ENCODE measurements at places on chromosomes 2 and 18.

- DNase-seq: no peak
Measured at GRCh38 chr18:77103991-77104531, 28.5 kb downstream of the MBP start.

DNA sequence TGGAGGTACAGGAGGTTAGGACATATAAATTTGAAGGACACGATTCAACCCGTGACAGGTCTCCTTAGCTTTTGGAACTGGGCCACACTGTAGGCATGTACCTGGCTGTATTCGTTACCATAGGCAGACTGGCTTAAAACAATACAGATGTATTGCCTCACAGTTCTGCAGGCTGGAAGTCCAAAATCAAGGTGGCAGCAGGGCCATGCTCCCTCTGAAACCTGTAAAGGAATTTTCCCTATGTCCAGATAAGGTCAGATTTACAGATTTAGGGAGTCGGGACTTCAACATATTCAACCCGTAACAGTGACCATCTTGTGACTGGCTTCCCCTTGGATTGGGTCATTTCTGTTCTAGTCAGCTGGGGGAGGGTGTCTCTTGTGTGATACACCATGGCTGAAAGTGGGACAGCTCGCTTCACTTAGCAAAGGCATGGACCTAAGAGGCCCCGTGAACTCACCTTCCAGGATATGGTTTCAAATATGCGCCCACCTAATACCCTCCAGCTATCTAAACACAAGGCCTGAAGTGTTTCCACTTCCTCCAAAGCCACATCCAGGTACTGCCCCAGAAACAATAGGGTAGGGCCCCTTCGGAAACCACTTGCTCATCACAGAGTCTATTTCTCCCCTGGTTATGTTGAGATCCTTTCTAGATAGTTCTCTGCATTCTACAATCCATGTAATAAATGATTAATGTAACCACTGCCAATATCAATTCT lies 85.0 kb downstream of the ZCCHC2 start:
- DNase-seq: no peak

DNA sequence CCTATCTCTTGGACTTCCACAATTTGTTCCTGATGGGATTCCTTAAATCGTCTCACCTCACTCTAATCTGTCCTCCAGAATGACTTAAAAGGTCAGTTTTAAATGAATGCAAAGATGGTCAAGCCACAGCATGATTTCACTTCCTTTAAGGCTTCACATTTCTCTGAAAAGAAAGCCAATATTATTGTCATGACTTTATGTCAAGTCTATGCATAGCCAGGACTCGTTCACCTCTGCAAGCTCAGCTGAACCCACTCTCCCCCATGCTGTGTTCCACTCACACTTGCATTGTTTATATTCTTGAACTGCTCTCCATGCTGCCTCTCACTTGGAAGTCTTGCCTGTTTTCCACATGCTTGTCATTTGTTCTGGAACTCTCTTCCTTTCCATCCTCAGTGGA lies 298.4 kb upstream of the MMADHC start:
- no peak for DNase-seq

DNA sequence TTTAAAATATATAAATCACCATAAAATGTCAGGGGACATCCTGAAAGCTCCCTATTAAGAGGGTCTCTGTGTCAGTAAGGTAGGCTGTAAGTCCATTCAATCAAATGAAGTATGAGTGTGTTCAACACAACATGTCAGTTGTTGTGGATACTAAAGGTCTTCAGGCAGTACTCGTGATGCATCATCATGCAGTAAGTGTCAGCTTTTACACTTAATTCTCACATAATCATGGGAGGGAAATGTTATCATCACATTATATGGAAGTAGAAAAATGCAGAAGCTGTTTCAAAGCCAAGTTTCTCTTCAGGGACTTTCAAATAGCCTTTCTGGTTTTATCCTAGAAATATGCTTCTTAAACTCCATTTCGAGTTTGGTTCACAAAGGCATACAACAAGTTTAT lies 477.1 kb upstream of the ID2 start:
- peak; percentile 24 for DNase-seq

DNA sequence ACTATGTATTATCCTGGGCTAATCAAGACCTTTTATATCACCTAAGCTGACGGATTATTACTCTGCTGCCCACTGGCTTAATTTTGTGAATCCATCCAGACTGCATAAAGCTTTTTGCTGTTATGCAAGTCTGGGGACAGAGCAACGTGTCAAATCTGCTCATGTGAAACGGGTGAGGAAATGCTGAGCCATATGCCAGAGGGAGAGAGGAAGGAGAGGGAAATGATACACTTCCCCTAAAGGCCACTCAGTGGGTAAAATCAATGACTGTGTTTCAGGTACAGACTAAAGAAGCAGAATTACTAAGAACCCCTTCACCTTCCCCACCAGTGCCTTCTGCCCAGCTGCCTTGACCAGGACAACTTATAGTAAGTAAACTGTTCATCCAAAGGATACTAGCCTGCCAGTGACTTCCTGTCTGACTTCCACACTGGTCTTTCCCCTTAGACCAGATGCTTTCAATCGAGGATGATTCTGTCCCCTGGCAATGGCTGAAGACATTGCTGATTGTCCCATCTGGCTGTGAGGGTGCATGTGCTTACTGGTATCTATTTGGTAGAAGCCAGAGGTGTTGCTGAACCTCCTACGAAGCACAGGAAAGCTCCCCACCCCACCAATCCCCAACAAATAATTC lies 43.0 kb downstream of the STAT1 start:
- no peak for DNase-seq

GRCh38 chr2:1862608-1863280 lies 118.4 kb upstream of the PXDN start:
- DNase-seq: no peak

GRCh38 chr2:174546519-174547506 lies 50.8 kb downstream of the WIPF1 start:
- DNase-seq: no peak

GRCh38 chr2:227595797-227596196 lies 2.9 kb upstream of the SCYGR2 start:
- DNase-seq: no peak

- no peak for DNase-seq
Measured at GRCh38 chr2:189164746-189165145, 14.8 kb downstream of the COL5A2 start.

DNA sequence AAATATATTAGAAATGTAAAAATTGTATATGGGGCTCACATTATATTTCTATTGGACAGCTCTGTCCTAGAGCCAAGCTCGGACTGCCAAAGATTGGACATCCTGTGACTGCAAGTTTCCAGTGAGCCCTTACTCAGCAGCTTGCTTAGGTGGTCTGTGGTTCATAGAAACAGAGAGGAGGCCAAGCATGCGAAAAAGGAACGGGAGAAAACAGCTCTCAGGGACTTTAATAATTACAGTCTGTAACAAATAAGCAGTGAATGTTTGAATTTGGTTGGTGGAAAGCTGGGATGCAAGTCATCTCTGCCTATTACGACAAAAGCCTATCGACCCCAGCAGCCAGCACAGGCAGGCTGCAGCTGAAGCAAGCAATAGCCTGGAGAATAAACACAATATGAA lies 35.6 kb downstream of the WIPF1 start:
- DNase-seq: no peak

DNA sequence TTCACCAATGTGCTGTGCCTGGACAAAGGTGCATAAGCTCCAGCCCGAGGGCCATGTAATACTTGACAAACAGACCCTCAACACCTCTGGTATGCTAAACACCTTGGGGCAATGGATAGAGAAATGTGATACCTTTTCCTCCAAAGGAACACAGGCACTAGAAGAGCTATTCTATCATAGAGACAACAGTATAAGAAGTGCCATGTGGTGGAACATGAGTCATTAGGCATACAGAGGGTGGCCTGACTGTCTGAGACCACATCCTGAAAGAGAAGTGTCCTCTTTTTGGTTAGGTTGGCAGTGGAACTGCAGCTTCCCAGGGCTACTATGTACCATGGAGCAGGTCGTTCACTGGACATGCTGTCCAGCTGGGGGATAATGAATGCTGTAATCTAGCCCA lies 153.9 kb downstream of the INSIG2 start:
- DNase-seq: no peak

GRCh38 chr2:32210767-32211408 lies 45.2 kb downstream of the SLC30A6 start:
- DNase-seq: no peak

DNA sequence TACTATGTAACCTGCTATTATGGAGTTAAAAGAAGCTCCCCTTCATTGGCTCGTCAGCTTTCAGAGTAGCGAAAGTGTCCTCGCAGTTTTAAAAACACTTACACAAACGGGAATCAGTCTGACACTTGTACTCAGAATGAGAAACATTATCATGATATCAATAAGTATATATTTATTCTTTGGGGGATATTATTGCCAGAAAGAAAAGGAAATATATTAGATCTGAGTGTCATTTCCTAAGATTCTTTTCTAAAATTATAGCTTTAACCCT lies 584.5 kb downstream of the ZEB2 start:
- DNase-seq: no peak

DNA sequence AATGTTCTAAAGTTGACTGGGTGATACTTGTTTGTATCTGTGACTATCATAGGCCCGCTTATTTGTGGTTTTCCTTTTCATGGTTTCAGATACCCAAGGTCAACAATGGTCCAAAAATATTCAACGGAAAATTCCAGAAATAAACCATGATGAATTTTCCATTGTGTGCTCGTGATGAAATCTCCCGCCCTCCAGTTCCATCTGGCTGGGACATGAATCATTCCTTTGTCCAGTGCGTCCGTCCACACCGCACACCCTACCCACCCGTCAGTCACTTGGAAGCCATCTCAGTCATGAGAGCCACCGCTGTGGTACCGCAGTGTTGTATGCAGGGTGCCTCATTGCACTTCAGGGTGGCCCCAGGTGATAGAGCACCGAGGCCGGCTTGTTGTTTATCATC lies 268.2 kb upstream of the PXDN start:
- peak; percentile 79 for DNase-seq

- DNase-seq: no peak
Measured at GRCh38 chr2:18926631-18927524, 337.5 kb upstream of the NT5C1B start.

DNA sequence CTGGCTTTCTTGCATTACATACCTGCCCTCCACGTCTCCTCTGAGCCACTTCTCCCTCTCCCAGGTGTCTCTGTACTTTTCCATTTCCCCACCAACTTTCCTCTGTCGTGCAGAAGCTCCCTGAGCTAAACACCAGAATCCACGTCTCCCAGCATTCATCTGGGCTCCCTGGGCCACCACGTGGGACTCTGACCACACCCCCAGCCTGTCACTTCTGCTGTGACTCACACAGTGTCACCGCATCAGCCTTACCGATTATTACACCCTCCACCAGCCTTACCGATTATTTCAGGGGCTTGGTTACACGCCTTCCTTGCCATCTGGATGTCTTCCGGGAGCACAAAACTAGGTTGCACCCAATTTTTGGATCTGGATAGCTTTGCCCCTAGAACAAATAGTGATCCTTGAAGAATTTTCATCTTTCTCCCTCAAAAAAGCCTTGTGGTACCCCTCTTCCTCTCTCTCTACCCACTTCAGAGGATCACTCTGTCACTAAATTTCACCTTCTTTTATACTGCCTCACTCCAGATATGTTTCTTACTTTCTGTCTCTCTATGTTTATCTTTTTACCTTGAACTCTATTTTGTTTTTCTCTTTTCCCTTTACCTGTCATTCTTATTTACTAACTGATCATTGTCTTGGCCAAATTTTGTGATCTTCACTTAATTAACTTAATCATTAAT lies 136.9 kb upstream of the CAB39 start:
- no peak for DNase-seq

- no peak for DNase-seq
Measured at GRCh38 chr2:96506907-96507240, 1.7 kb upstream of the NEURL3 start.

- no peak for DNase-seq
Measured at GRCh38 chr2:168312036-168312822, 64.8 kb upstream of the STK39 start.

GRCh38 chr2:167862782-167863181 lies 384.6 kb downstream of the STK39 start:
- DNase-seq: peak; percentile 52

- DNase-seq: no peak
Measured at GRCh38 chr18:5196253-5197031, 615 bp downstream of the AKAIN1 start.

DNA sequence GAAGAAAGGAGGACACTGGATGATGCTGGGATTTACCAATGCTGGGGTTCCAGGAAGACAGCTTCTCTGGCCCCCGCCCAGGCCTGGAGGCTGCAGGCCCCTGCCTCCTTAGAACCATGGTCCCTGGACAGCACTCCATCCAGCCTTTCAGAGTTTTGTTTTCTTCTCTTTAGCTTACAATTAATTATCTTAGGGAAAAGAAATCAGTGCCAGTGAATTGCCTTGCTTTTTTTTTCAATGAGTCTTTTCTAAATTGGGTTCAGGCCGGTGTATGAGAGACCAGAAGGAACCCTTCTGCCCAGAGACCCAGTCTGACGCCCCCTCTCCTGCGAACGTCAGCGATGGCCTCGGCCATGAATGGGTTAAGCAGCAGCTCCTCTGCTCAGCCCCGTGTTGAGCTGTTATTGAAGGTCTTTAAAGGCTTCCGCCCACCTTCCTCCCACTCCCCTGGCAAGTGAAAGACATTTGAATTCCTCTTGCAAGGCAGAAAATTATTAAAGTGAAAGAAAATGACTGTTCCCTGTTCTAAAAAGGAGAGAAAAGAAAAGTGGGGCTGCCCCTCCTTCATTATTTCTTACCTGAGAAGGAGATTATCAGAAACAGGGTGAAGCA lies 65.7 kb upstream of the CHMP1B start:
- no peak for DNase-seq

DNA sequence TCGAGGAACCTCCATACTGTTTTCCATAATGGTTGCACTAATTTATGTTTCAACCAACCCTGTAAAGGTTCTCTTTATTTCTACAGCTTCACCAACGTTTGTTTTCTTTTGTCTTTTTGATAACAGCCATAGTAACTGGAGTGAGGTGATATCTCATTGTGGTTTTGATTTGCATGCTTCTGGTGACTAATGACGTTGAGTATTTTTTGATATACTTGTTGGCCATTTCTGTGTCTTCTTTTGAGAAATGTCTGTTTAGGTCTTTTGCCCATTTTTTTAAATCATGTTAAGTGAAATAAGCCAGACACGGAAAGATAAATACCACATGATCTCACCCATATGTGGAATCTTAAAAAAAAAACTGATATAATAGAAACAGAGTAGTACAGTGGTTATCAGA lies 74.8 kb upstream of the SMIM21 start:
- no peak for DNase-seq
